ENCODE measurements at places on chromosomes 13 and 19.

GRCh38 chr19:31140717-31141116 is 208.5 kb downstream of the TSHZ3 start:
- DNase-seq: no peak

- no peak for DNase-seq
Measured at GRCh38 chr13:57874530-57874929, 243.0 kb downstream of the PCDH17 start.

GRCh38 chr13:32638739-32639138 is 52.5 kb downstream of the PDS5B start:
- no peak for DNase-seq

DNA sequence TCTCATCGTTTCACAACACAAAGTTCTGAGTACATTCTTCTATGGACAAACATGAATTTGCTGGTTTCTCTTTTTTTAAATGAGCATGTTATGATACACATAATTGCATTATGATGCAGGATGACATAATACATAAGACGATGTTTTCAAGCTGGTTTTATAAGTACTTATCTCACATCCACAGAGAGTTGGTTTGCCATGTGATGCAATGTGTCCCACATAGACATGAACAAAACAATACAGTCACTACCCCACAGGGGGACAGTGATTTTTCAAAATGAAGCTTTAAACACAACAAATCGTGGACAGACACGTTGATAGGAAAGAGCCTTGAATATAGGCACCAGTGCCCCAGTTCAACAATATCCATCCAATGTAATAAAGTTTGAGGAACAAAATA is 447.1 kb downstream of the KLF12 start:
- no peak for DNase-seq

- DNase-seq: no peak
Measured at GRCh38 chr19:8302357-8302691, 5.8 kb downstream of the CD320 start.

DNA sequence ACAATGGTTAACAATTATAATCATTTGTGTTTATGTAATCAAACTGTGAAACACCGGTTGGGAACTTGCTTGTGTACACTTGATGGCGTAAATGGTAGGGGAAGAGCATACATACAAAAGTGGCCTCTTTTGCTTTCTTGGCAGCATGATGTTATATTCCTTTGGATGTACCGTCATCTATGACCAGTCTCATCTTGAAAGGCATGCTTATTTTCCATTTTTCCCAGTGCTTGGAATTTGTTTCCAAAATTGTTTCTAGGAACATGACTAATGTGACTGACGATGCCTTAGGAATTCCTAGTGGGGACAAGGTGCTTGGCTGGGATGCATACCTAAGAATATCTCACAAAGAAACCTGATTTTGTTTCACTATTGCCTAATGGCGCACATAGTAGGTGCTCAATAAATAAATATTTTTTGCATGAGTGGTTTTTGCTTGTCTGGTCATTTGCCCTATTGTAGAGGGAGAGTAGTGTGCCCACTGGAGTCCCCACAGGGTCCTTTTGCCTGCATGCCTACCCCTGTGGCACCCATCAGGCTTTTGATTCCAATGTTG is 45.5 kb downstream of the SAE1 start:
- DNase-seq: no peak

- no peak for DNase-seq
Measured at GRCh38 chr13:47004540-47004939, 107.7 kb upstream of the HTR2A start.

DNA sequence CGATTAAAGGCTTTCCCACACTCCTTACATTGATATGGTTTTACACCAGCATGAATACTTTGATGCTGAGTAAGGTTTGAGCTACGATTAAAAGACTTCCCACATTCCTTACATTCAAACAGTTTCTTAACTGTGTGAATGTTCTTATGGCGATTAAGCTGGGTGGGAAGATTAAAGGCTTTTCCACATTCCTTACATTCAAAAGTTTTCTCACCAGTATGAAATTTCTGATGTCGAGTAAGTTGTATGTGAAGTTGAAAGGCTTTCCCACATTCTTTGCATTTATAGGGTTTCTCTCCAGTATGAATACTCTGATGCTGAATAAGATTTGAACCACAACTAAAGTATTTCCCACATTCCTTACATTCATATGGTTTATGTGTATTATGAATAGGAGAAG is 20.0 kb downstream of the ZNF780B start:
- no peak for DNase-seq
